ENCODE measurements at places on chromosomes 13 and 19. TPM values are rescaled to one million over a fixed set of nuclear protein-coding genes. Genes with fewer than 3 reads are reported as not detected.

DNA sequence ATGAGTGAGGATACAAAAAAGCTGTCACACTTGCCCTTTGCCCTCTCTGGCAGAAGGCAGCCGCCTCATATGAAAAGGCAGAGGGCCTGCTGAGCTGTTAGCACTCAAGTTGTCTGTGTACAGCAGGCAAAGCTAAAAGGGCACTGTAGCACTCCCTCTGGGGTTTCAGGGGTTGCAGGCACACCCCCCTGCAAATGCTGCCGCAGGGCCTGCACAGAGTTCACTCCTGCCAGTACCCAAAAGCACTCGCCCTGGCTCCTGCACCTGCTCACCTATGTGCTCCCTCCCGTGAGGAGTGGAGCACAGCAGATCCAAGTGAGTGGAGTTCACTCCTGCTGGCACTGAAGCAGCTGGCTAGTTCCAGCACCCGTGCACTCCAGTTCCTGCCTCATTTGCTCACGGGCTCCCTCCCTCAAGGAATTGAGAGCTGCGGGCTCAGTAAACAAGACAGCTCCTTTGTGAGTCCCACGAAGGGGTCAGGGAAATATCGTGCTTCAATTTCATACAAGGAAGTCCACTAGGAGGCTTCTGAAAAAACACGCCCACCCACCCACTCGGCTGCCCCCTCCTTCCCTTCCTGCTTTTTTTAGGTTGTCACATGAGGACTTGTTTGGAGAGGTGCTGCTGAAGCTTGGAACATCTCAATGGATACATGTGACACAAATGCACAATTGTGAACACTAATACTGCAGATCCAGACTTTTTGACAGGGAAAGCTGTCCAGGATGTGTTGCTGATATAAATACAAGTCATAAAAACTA, 9.9 kb upstream of the RCBTB2 start:
- H3K27ac ChIP-seq = no peak overlapping the region
- no peak overlapping the region for H3K4me3 ChIP-seq
- H3K27me3 ChIP-seq = no peaks in the 10 kb centered on the region
- H3K36me3 ChIP-seq = no peaks in the 10 kb centered on the region
- peak; percentile 18 for DNase-seq

GRCh38 chr19:17755977-17756670, 4.8 kb downstream of the FCHO1 start:
- no peak overlapping the region for H3K4me3 ChIP-seq
- no peaks in the 10 kb centered on the region for H3K27me3 ChIP-seq
- DNase-seq = peak; percentile 67
- peaks cover 12% of the 10 kb centered on the region for H3K4me1 ChIP-seq
- H3K27ac ChIP-seq = no peak overlapping the region
- H3K36me3 ChIP-seq = no peaks in the 10 kb centered on the region

DNA sequence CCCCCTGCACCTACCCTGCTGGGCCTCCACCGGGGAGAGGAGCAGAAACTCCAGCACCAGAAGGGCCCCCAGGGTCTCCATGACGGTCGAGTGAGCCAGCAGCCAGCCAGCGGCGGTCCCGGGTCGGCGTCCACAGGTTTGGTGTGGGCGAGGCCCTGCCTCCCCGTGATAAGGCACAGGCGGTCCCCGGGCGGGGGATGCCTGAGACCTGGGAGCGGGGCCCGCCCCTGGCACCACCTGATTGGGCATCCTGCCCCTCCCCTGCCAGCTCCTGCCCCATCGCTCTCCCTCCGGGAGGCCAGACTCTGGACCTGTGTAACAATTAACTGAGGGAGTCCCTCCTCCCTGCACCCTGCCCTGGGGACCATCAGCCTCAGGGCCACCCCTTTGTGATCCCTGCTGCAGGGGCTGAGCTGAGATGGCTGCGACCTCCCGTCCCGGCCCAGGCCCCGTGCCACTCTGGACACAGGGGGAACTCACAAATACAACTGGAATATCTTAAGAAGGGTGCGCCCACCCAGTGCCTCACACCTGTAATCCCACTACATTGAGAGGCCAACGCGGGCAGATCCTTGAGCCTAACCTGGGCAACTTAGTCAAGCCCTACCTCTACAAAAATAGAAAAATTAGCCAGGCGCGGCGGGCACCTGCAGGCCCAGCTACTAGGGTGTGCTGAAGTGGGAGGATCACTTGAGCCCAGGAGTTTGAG, at the start of gene SMIM24:
Gene SMIM24 (minus strand): TSS at position 143 of the 709 bp plus-strand sequence. CDS start 62 bp downstream, at position 81.
- DNase-seq = no peak
- no peak within 1 kb of the TSS for H3K27ac ChIP-seq
- H3K4me1 ChIP-seq = no peaks in the 10 kb centered on the region

Gene CACNG7
- not detected for total RNA-seq

Gene ODAD3
- 0.39 TPM for total RNA-seq

GRCh38 chr19:39518975-39519374, 4.0 kb downstream of the SELENOV start:
- H3K36me3 ChIP-seq = no peaks in the 10 kb centered on the region
- no peak overlapping the region for H3K4me3 ChIP-seq
- H3K27ac ChIP-seq = no peak overlapping the region
- H3K4me1 ChIP-seq = peaks cover 5% of the 10 kb centered on the region

Gene FXYD3
- total RNA-seq = not detected

DNA sequence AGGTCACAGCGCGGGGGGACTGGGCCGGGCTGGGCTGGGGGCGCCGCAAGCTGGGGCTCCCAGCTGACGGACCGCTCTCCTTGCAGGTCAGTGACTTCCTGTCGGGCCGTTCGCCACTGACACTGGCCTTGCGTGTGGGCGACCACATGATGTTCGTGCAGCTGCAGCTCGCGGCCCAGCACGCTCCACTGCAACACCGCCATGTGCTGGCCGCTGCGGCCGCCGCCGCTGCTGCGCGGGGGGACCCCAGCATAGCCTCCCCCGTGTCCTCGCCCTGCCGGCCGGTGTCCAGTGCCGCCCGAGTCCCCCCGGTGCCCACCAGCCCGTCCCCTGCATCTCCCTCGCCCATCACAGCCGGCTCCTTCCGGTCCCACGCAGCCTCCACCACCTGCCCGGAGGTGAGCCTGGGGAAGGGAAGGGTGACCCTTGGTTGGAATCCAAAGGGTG, 5.7 kb downstream of the MIDN start:
- H3K4me3 ChIP-seq = peak overlapping the region; percentile 96

DNA sequence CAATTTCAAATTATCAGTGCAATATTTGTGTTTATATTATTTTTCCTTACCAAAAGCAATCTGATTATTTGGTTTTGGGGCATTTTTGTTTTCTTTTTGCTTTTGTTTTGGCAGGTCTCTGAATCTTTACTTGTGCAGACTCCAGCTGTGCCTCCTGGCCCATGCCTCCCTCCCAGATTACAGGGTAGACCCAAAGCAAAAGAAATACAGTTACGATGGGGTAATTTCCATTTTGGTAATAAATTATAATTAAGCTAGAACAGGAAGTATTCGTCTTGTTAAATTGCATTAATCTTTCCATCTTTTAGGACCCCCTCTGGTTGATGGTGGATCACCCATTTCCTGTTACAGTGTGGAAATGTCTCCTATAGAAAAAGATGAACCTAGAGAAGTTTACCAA, 29.2 kb upstream of the MLNR start:
- peak; percentile 95 for DNase-seq
- peaks cover 32% of the 10 kb centered on the region for H3K36me3 ChIP-seq
- H3K27ac ChIP-seq = peak overlapping the region; percentile 79
- peaks cover 35% of the 10 kb centered on the region for H3K4me1 ChIP-seq
